Activated naive CD4-positive, alpha-beta T cell treated with anti-CD3 and anti-CD28 coated beads for 36 hours (primary cell): ENCODE measurements at places on chromosomes 3 and 15.

- no peak overlapping the region for H3K27ac ChIP-seq
- DNase-seq: no peak
- no peak overlapping the region for H3K4me3 ChIP-seq
- no peaks in the 10 kb centered on the region for H3K27me3 ChIP-seq
- H3K4me1 ChIP-seq: no peaks in the 10 kb centered on the region
These were observed 84.9 kb upstream of the UBE2E1 start for GRCh38 chr3:23720885-23721284.

- H3K36me3 ChIP-seq: no peaks in the 10 kb centered on the region
- DNase-seq: no peak
- peak overlapping the region; percentile 75 for H3K4me3 ChIP-seq
- peaks cover 13% of the 10 kb centered on the region for H3K4me1 ChIP-seq
- peaks cover 62% of the 10 kb centered on the region for H3K27me3 ChIP-seq
- no peak overlapping the region for H3K27ac ChIP-seq
These were observed 1.4 kb downstream of the IL17RD start for GRCh38 chr3:57163751-57164150.

GRCh38 chr3:145898487-145898886, 262.5 kb downstream of the PLOD2 start:
- H3K36me3 ChIP-seq: no peaks in the 10 kb centered on the region
- no peak overlapping the region for H3K4me3 ChIP-seq
- H3K4me1 ChIP-seq: no peaks in the 10 kb centered on the region
- no peak for DNase-seq

DNA sequence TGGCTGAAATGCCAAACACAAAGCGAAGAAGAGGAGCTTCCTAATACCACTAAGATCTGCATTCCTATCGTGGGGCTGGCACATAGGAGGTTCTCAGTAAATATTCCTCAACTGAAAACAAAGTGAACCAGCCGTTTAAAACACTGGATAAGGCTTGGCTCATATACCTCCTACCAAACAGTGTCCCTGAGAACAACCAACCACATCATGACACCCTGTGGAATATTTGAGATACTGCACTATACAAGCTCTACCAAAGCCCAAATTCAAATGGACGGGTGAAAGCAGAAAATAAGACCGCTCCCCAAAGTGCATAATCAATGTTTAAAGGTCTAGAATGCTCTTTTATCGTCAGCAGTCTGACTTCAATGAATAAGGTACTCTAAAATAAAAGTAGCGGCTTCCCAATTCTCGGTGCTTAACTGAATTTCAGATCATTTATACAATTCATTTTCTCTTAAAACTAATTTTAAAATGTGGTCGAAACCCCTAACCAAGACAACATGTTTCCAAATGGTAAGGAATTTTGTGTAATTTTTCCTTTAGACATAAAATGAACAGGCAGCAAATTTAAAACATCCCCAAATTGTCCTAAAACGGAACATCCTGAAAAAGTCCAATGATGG, 425.8 kb downstream of the ERC2 start:
- DNase-seq: no peak
- no peak overlapping the region for H3K27ac ChIP-seq
- H3K36me3 ChIP-seq: no peaks in the 10 kb centered on the region

DNA sequence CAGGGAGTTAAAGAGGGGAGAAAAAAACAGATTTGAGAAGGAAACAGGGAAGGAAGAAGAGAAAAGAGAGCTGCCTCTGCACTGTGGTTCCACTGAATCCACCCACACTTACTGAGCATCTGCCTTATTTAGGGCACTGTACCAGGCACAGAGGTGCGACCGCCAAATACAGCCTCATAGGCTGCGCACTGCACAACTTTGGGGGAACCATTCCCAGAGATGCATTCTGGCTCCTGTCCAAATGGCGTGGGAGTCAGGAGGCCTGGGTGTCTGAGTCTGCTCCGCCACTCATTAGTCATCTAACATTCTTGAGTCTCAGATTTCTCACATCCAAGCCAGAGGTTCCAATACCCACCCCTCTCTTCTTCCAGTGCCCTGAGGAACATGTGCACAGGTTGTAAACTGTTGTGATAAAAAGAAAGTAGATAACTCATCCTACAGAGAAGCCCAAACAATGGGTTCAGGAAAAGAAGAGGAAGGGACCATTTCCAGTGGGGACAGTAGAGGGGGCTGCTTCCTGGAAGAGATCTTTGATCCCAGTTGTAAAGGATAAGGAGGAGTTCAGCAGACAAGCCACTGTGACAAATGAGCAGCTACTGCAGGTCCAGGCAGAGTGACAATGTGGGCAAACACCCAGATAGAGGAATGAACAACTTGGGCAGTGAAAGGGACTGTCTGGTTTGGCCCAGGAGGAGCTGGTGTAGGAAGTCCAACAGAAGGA, 254.6 kb downstream of the UACA start:
- H3K27me3 ChIP-seq: no peaks in the 10 kb centered on the region
- H3K27ac ChIP-seq: peak overlapping the region; percentile 84
- H3K4me1 ChIP-seq: peaks cover 64% of the 10 kb centered on the region

- no peak overlapping the region for H3K4me3 ChIP-seq
- no peak overlapping the region for H3K27ac ChIP-seq
- no peak for DNase-seq
- no peaks in the 10 kb centered on the region for H3K4me1 ChIP-seq
- H3K36me3 ChIP-seq: no peaks in the 10 kb centered on the region
These were observed 131.0 kb downstream of the PDZRN3 start for GRCh38 chr3:73493543-73494308.

GRCh38 chr3:146813496-146813895, 208.3 kb upstream of the PLSCR5 start:
- H3K27ac ChIP-seq: no peak overlapping the region
- no peaks in the 10 kb centered on the region for H3K36me3 ChIP-seq
- H3K4me3 ChIP-seq: no peak overlapping the region

GRCh38 chr3:52198643-52199608, 966 bp downstream of the ALAS1 start:
- peaks cover 36% of the 10 kb centered on the region for H3K36me3 ChIP-seq
- no peaks in the 10 kb centered on the region for H3K27me3 ChIP-seq
- DNase-seq: no peak
- peak overlapping the region; percentile 92 for H3K4me3 ChIP-seq

DNA sequence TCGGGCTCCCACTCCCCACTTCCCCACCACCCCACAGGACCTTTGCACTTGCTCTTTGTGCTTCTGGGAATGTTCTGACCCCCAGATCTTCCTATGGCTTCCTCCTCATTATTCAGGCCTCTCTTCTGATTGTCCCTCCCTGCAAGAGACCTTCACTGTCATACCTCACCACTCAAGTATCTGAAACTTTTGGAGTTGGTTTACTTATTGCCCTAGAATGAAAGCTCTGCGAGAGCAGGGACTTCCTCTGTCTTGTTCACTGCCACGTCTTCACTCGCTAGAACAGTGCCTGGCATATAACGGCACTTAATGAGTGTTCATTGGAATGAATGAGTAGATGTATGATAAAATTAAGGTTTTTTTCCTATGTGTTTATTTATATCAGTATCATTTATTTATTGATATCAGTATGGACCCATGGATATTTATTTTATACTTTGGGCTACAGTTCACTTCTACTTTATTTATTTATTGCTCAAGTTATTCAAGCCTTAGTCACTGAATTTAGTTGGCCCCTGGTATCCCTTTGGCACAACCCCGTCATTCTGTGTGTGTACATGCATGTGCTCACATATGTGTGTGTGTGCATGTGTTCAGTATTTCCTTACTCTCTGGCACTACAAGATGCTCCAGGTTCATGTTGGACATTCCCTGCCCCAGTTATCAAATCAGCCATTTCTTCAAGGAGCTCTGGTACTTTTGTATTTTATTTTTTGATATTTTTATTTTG, 197.6 kb downstream of the THSD4 start:
- H3K27me3 ChIP-seq: peaks cover 3% of the 10 kb centered on the region
- H3K36me3 ChIP-seq: no peaks in the 10 kb centered on the region
- no peak overlapping the region for H3K4me3 ChIP-seq
- no peak overlapping the region for H3K27ac ChIP-seq
- H3K4me1 ChIP-seq: no peaks in the 10 kb centered on the region

- H3K36me3 ChIP-seq: no peaks in the 10 kb centered on the region
- no peak overlapping the region for H3K27ac ChIP-seq
- no peak overlapping the region for H3K4me3 ChIP-seq
- peaks cover 2% of the 10 kb centered on the region for H3K27me3 ChIP-seq
- H3K4me1 ChIP-seq: no peaks in the 10 kb centered on the region
These were observed 50.8 kb upstream of the PLAAT1 start for GRCh38 chr3:193190146-193190786.

DNA sequence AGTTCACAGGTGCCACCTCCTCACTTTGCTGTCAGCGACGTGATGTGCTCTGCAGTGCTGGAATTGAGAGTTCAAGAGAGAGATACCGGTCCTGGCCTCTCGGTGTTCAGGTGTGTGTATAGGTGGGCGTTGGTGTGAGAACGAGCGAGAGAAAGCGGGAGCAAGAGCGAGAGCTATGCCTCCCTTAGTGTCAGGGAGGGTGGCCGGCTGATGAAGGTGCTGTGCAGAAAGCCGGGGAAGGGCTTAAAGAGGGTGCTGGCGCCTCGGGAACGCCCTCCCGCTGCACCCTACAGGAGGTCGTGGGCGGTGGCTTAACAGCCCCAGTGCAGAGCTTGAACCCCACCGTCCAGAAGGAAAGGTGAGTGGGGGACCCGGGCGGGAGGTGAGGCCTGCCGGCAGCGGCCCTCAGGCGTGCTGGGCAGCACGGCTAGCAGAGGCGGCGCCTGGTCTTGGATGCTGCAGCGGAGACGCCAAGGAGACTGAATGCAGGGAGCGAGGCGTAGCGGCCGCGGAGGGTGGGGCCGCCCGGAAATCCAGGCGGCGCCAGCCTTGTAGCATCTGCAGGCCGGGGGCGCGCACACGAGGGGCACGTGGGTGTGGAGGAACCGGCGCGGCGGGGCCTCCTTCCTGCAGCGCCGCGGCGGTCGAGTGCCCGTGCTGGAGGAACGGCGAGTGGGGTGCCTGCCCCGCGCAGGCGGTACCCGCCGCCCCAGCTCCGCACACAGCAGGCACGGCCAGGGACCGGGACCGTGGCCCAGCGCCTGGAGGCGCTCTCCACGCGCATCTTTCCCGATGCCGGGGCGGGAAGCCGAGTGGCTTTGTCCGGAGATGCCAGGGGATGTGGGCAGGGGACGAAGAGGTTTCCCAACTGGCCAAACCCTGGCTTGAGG, 246.8 kb upstream of the TOPAZ1 start:
- H3K27me3 ChIP-seq: peaks cover 74% of the 10 kb centered on the region
- no peak overlapping the region for H3K27ac ChIP-seq
- peaks cover 3% of the 10 kb centered on the region for H3K36me3 ChIP-seq
- DNase-seq: peak; percentile 40

GRCh38 chr3:194133661-194134230, 2.2 kb upstream of the HES1 start:
- peaks cover 44% of the 10 kb centered on the region for H3K27me3 ChIP-seq
- peak overlapping the region; percentile 70 for H3K4me3 ChIP-seq
- DNase-seq: peak; percentile 37
- no peaks in the 10 kb centered on the region for H3K36me3 ChIP-seq
- H3K4me1 ChIP-seq: peaks cover 41% of the 10 kb centered on the region

DNA sequence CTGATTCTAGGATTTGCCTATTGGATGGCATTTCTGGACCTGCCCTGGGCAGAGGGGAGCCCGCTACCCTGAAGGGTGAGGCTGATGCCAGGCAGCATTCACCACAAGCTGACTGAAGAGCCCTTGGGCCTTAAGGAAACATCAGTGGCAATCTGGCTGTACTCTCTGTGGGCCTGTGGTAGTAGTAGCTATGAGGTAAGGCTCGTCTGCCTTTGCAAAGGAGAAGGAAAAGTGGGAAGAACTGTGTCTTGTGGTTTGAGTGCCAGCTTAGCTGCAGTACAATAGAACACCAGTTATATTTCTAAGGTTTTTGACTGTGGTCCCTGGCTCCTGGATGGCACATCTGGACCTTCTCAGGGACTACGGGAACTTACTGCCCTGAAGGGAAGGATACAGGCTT, 51.5 kb downstream of the SPTSSB start:
- H3K27me3 ChIP-seq: no peaks in the 10 kb centered on the region
- H3K36me3 ChIP-seq: no peaks in the 10 kb centered on the region
- no peak for DNase-seq
- no peak overlapping the region for H3K27ac ChIP-seq
- H3K4me3 ChIP-seq: no peak overlapping the region
